Mesothelial cell of epicardium (in vitro differentiated cells): ENCODE measurements at places on chromosomes 5 and 9. TPM values are rescaled to one million over a fixed set of nuclear protein-coding genes. Genes with fewer than 3 reads are reported as not detected.
A peak's percentile ranks its signal among the peaks of the same experiment; 100 is the strongest.

- DNase-seq, result no peak
Measured at GRCh38 chr5:37811866-37812265, 28.0 kb downstream of the GDNF start.

GRCh38 chr5:101102506-101102905 lies 199.4 kb upstream of the ST8SIA4 start:
- no peak for DNase-seq

DNA sequence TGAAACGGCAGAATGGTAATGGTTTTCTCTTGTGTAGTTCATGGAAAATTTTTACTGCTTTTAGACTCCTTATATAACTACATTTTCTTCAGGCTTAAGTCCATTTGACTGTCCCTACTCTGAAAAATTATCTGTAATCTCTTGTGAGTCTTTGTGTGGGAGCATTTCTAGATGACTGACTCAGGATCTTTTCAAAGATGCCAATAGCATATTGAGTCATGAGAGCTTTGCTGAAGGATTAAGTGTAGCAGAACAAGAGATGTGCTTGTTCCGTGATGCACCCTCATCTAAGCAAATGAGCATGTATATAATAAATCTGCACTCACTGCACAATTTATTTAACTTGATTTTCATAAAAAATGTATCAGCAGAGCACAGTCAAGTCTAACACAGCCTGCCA lies 298.7 kb upstream of the CDH6 start:
- DNase-seq, result no peak

- no peak for DNase-seq
Measured at GRCh38 chr5:11230890-11231289, 469.9 kb upstream of the DAP start.

- no peak for DNase-seq
Measured at GRCh38 chr5:80194468-80194867, 61.4 kb downstream of the SERINC5 start.

DNA sequence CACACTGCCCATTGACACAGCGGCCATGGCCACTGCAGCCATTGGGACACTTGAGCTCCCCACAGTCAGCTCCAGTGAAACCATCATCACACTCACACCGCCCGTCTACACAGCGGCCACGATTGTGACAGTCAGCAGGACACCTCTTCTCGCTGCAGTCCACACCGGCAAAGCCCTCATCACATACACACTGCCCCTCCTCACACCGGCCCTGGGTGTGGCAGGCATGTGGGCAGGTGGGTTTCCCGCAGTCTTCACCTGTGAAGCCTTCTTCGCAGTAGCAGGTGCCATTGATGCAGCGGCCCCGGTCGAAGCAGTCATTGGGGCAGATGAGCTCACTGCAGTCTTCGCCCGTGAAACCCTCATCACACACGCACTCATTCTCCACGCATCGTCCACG lies 31.5 kb downstream of the TNC start:
- no peak for DNase-seq

- DNase-seq, result no peak
Measured at GRCh38 chr9:78234810-78235209, 1.1 kb upstream of the CEP78 start.

DNA sequence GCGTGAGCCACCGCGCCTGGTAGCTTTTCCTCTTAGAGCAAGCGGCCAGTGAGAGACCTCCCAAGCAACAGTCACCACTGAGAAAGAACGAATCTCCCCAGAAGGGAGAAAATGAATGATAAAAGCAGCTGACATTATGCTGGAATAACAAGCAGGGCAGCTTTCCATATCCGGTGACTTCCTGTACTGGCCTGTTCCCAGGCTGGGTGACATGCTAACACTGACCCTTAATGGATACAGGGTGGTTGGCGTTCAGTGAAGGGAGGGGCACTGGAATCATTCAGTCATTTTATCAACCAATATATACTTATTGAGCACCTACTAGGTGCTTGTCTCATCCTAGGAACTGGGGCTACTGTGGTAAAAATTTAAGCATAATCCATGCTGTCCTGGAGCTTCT lies 357.3 kb upstream of the PANK3 start:
- no peak for DNase-seq

GRCh38 chr9:96450613-96451528 lies 902 bp downstream of the HABP4 start:
- peak; percentile 26 for DNase-seq

DNA sequence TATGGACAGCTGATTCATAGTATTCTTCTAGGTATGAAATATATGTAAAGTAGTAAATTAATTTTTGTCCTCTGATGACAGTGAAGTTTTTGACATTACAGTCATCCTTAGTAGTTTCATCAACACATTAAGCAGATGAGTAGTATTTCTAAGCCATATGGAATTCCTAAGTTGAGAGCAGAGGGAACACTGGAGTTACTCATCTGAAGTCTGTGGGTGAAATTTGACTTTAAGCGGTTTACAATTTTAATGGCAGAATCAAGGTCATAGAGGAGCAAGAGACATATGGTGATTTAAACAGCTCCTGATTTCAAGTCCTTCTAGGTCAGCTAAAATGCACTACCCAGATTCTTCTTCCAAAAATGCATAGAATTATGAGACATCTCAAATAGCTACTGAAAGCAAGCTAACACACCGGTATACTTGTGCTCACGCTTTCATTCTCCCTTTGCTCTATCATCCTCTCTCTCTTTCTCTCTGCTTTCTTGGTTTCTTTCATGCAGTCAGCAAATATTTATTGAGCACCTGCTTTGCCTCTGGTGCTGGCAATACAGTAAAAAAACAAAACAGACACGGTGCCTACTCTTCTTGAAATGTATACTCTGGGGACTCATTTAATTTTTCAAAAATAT lies 235.9 kb downstream of the FER start:
- DNase-seq, result no peak

GRCh38 chr5:148972974-148973374 lies 89.9 kb downstream of the SH3TC2 start:
- no peak for DNase-seq

- no peak for DNase-seq
Measured at GRCh38 chr5:84602371-84602771, 217.7 kb upstream of the EDIL3 start.

GRCh38 chr9:110546411-110546871 lies 33.1 kb downstream of the SVEP1 start:
- DNase-seq, result no peak

DNA sequence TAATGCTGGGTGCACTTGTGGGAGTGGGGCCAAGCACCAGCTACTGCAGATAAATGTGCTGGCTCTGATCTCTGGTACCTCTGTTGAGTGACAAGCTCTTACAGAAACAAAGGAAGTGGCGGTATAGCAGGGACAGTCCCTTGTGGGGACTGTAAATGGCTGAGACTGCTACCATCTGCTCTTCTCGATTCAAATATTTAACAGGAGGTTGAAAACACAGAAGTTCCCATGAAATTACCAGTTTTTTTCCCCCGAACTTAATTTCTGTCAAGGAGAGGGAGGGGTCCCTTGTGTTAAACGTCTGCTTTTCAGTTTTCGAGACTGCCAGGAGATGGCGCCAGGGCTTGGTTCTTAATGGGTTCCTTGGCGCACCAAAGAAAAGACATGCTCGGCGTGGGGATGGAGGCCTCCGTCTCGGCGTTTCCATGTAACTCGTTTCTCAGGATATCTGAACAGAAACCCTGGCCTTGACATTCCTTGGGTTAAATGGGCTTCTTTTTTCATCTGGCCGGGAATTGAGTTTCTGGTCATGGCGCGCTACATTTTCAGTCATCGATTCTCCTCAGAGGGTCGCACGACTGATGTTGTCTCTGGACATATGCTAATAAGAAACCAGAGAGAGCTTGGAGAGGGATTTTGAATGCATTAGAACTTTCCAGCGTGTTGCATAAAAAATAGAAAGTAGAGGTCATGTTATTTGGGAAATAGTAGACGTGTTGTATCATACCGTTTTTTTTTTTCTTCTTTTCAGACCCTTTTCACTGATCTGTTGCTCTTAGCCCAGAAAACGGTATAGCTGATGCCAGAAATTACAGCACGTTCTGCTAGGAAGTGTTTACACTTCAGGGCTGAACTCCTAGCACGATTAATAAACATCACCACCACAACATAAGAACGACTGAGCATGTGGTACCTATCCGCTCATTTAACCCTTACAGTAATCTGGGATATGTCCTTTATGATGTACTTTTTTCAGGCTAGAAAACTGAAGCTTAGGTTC lies 64.0 kb downstream of the CARTPT start:
- DNase-seq, result peak; percentile 55

DNA sequence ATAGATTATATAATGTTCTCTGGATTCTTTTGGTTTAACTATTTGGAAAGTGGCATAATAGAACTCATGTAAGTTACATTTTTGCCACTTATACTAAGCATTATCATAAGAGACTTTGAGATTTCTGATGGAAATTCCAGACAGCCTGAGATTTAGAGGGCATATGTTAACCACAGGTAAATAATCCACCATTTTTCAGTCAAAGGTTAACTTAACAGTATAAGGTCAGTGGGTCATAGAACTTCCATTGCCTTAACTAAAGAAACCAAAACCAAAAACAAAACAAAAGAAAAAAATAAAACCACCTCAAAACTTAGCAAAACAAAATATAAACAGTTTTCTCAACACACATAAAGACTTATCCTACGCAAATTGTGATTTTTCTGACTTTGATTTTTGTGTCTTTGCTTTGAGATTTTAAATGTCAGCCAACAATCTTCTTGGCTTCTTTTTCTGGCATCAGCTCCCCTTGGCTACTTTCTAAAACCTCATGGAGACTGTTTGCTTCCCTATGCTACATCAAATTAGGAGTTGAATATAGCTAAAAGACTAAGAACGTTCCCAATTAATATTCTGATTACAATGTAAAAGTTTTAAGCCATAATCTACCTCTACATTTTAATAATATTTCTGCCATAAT lies 430.1 kb upstream of the DAB2 start:
- DNase-seq, result no peak

DNA sequence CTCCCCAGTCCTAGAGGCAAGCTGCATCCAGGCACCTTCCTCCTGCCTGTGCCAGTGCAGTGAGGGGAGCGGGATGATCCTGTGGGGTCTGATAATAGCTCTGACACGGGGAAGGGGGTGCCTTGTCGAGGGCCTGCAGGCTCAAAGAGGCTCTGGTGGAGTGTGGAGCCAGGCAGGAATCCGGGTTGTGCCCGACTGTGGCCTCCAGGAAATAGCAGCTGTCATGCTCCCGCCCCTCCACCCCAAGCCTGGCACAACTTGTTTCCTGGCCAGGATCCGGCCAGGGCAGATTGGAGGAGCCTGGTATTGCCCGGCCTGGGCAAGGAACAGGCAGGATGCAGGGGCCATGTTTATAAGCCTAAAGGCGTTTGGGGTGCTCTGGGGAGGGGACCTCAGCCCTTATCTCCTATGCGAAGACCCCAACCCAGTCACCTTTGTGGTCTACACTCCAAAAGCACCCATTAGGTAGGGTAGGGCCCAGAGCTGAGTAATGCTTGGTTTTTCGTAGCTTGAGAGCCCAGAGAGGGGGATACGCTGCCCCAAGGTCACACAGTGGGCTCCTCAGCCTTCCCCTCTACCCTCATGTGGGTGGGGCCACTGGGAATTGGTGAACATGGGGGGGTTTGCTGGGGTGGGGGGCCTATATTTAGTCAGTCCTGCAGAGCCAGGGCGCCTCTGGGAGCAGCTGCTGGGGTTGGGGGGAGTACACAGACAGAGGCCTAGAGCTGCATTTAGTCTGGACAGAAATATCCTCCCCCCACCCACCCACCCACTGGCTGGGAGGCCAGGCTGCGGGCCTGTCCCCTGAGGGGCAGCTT lies 12.2 kb downstream of the CXXC5 start:
- DNase-seq, result no peak

GRCh38 chr9:73597771-73598170 lies 446.1 kb downstream of the ANXA1 start:
- DNase-seq, result no peak

DNA sequence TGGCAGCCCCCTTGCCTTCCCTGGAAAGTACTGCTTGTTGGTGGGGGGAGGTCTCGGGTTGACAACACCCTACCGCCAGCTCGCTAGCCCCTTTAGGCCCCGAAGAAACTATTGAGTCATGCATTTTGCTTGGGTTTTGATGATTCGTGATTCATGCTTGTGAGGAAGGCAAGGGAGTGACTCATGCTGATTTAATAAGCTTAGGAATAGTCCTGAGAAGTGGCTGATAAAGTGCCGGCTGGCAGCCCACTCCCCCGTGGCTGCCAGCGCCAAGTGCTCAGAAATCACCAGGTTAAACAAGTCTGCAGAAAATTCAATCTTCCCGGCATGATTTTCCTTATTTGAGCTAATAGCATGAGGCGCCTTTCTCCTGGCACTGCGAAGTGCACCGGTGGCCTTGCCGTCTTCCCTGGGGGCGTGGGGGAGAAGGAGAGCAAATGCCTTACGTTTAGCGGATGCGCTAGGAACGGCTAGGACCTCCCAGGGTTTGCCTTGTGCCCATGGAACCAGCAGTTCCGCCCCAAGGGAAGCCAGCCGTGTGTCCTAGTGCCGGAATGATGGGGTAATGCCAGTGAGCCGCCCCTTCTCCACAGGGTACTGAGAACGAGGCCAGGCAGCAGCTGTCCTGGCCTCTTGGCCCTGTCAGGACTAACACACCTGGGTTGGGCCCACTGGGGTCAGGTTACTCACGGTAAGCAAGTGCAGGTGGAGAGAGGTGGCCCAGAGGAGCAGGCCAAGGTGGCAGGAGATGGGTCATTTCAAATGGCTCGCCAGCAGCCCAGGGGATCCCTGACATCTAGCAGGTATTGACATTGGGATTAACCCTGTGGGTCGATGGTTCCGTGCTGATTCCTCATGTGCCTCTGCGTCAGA lies 151.9 kb downstream of the MACROH2A1 start:
- no peak for DNase-seq

GRCh38 chr5:62732677-62733121 lies 154.1 kb downstream of the LRRC70 start:
- DNase-seq, result no peak

MEGF10 gene
- total RNA-seq, result 2.8 to 4.1 TPM (median 3.0 TPM) in 3 replicates

THBS4 gene
- total RNA-seq, result 15.6 to 17.3 TPM (median 17.1 TPM) in 3 replicates

SWI5 gene
- total RNA-seq, result 24.1 to 26.0 TPM (median 24.3 TPM) in 3 replicates

GLRA1 gene
- total RNA-seq, result not detected in 3 replicates

MYORG gene
- total RNA-seq, result 4.2 to 5.5 TPM (median 4.9 TPM) in 3 replicates

MBLAC2 gene
- total RNA-seq, result 5.0 to 5.2 TPM (median 5.1 TPM) in 3 replicates

PCDHB13 gene
- total RNA-seq, result 7.8 to 8.0 TPM (median 8.0 TPM) in 3 replicates

IGIP gene
- 2.6 to 3.2 TPM (median 2.8 TPM) in 3 replicates for total RNA-seq

CA9 gene
- total RNA-seq, result 1.1 to 2.3 TPM (median 1.7 TPM) in 3 replicates

TAF11L10 gene
- not detected in 3 replicates for total RNA-seq

SLIT3 gene
- total RNA-seq, result 64.1 to 65.1 TPM (median 64.3 TPM) in 3 replicates

PCDHA4 gene
- 18.8 to 20.9 TPM (median 19.8 TPM) in 3 replicates for total RNA-seq
